Testis (tissue), 5 donors: ENCODE measurements at places on chromosomes 3 and 15. TPM values are rescaled to one million over a fixed set of nuclear protein-coding genes. Genes with fewer than 3 reads are reported as not detected.

The STXBP5L gene
- 10.0 TPM for total RNA-seq

The FOXL2 gene
- 1.9 TPM for total RNA-seq

The COMMD4 gene
- total RNA-seq = 92.7 TPM

The CLDN16 gene
- total RNA-seq = 0.19 TPM

The PTH1R gene
- 8.4 TPM for total RNA-seq

The ZNF620 gene
- total RNA-seq = 4.2 TPM

DNA sequence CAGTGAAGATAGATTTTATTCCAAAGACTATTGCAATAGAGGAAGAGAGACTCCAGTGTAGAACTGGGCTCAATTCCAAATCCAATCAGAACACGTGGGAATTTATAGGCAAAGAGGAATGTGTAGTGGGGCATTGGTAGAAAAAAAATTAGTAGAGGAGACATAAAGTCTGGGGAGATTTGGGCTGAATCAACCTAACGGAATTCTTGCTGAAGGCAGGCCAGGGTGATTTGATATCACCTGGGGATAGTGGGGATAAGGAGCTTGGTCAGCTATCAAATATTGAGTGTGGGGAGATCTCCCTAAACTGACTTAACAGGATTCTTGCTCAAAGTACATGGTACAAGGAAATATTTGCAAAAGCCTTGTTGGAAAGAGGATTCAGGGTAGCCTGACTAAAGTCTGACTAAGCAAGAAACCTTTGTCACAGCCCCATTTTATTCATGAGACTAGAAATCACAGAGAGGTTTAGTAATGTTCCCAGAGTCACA is 29.6 kb downstream of the SST start:
- DNase-seq = no peak

DNA sequence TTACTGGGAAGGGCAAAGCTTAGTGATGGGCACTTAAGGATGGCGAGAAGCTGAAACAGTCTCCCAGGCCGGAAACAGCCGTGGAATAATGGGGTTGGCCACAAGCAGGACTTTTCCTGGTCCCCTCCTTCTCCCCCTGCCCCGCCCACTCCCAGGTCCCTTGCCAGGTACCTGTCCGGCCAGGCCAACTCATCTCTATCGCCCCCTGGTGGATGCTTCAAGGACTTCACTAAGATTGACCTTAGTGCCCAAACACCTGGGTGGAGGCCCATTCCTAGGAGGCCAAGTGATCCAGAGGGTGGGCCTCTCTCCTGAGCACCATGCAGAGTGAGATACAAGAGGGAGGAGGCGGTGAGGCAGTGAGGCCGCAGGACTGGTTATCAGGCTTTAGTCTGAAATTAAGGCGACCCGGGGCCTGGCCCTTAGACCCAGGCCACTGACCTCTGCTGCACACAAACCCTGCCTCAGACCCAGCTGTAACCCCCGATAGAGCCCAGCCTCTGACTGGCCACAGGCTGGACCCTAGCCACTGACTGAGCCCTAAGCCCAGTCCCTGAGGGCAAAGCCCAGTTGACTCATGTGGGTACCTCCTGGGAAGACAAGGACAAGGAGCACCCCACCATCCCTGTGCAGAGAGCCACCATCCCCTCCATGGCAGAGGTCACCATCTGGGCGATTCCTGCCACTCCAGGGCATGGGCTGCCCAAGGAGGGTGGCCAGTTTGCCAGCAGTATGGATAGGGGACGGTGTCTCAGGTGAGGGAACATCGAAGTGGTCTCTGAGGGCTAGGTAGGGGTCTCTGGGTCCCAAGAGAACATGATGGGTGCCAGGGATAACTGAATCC is 37.6 kb downstream of the VIPR1 start:
- DNase-seq = peak; percentile 74

- no peak for DNase-seq
These were observed 24.3 kb downstream of the FILIP1L start for GRCh38 chr3:100089812-100090668.

GRCh38 chr3:53071882-53072431 is 26.1 kb upstream of the SFMBT1 start:
- DNase-seq = no peak

DNA sequence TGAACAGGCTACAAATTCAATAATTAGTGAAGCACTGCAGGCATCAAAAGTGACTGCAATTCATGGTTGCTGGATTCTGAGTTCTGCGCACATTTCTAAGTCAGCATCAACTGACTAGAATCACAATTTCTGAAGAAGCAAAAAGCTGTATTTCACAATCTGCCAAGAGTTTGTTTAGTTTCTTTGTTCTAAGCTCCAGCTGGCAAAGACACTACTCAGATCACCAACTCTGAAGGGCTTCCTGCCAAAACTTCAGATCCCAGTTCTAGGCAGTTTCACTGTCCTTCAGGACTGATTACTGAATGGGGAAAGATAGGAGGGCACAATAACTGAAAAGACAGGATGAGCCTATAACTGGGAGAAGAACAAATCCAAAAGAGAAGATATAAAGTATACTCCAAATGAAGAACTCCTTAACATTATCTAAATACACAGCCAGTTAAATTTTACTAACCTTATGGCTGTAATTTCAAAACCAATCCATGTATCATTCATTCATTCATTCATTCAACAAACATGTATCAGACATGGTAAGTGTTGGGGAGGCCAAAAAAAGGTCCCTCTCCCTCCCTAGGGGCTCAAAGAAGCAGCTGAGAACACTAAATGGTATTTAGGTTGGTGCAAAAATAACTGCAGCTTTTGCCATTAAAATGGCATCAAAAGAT is 17.1 kb downstream of the TJP1 start:
- DNase-seq = peak; percentile 78

GRCh38 chr3:153599685-153600084 is 437.7 kb downstream of the RAP2B start:
- no peak for DNase-seq

- DNase-seq = peak; percentile 25
These were observed 40.8 kb upstream of the IQCF6 start for GRCh38 chr3:51819709-51820406.

- no peak for DNase-seq
These were observed 16.1 kb upstream of the GYG1 start for GRCh38 chr3:148975248-148975647.

DNA sequence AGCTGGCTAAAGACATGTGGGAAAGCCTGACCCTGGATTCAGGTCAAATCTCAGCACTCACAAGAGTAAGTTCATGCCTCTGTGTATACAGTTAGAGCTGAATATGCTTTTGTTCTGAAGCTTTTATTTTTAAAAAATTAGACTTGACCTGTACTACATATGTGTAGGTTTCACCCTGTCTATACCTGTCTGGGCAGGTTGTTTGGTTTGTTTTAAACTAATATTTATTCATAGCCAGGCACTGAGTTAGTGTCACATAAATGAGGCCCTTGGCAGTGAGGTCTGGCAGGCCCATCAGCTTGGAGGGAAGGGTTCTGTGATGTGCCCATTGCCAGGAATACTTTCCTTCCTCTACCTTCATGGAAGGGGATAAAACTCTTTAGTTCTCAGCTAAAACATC is 1.9 kb downstream of the DNAJA4 start:
- DNase-seq = no peak

DNA sequence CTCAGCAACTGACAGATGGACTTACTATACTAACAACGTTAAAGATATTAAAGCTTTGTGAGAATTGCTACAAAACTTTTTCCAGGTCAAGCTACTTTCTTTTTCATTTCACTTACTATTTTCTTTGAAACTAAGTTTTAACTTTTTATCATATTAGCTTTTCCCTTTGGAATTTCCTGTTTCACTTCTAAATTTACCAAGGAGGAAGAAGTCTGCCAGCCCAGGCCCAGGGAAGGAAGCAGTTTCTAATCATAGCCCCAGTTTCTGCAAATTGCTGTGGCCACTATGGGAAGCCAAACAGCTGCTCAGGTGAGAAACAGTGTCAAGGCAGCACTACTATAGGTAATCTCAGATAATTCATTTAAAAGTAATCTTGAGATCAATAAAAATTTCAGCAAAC is 18.4 kb downstream of the CYFIP1 start:
- DNase-seq = no peak

GRCh38 chr15:35725353-35725752 is 179.4 kb upstream of the DPH6 start:
- no peak for DNase-seq

DNA sequence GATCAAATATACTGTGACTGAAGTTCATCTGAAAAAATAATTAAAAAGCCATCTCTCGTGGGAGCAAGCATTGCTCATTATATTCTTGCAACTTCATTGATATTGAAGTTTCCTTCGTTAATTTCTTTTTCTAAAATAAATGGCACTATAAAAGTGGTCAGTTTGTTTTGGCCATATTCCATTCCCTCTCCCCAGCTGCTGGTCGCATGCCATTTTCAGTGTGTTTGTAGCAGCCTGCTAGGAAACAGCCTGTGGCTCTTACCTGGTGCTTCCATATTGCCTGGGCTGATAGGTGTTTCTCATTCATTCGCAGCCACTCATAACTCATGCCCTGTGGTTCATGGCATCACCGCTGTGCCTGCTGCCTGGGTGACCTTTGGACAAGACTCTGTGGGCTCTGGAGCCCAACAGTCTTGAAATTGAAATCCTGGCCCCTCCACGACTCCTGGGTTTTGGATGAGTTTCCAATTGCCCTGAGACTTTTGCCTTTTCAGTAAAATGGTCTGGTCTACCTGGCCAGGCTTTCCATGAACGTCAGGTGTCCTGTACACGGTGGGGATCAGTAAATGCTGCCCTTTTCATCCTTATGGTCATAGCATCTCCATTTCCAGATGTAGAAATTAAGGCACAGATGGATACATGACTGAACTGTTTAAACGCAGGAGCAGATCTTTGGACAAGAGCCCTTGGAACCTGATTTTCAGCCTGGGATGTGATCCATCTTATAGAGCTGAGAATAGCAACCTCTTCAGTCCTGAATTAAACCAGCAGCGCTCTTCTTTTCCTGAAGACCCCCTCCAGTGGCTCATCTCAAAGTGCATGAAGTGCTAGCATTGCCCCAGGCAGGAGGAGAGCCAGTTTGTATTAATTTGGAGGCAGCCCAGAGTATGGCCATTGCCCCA is 69.4 kb downstream of the SLCO3A1 start:
- DNase-seq = no peak

GRCh38 chr3:182136008-182136910 is 424.5 kb downstream of the SOX2 start:
- DNase-seq = no peak
